GM23248 (cell line): ENCODE measurements at places on chromosomes 4 and X.

DNA sequence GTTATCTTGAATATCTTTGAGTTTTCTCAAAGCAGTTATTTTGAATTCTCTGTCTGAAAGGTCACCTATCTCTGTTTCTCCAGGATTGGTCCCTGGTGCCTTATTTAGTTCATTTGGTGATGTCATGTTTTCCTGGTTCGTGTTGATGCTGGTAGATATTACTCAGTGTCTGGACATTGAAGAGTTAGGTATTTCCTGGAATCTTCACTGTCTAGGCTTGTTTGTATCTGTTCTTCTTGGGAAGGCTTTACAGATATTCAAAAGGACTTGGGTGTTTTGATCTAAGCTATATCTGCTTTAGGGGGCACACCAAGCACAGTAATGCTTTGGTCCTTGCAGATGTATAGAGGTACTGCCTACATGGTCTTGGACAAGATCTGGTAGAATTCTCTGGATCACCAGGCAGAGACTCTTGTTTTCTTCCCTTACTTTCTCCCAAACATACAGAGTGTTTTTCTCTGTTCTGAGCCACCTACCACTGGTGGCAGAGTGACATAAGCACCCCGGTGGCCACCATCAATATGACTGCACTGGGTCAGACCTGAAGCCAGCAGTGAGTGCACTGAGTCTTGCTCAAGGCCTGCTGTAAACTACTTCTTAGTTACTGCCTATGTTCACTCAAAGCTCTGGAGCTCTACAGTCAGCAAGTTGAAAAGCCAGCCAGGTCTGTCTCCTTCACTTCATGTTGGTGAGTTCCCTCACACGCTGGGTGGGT, 193.5 kb upstream of the AMOT start:
- DNase-seq = no peak

- peak; percentile 77 for DNase-seq
These were observed 1.6 kb downstream of the APBB2 start for GRCh38 chr4:41212616-41213203.

GRCh38 chr4:148071009-148071408, 339.1 kb downstream of the ARHGAP10 start:
- DNase-seq = no peak

DNA sequence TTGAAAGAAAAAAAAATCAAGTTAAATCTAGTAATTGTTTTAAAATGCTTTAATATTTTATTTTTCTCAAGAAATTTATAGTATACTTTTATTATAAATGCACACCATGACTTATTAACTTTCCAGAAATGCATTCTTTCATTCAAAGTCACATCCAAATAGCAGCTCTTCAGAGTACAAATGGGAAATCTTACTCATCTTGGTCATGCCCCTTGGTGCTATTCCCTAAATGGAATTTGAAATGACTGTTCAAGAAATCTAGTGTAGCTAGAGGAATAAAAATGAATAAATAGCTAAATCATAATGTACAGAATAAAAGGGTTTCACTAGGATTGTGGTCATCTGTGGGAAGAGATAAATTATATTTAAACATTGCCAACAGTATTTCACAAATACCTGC, 1139.7 kb downstream of the PCDH18 start:
- DNase-seq = no peak

DNA sequence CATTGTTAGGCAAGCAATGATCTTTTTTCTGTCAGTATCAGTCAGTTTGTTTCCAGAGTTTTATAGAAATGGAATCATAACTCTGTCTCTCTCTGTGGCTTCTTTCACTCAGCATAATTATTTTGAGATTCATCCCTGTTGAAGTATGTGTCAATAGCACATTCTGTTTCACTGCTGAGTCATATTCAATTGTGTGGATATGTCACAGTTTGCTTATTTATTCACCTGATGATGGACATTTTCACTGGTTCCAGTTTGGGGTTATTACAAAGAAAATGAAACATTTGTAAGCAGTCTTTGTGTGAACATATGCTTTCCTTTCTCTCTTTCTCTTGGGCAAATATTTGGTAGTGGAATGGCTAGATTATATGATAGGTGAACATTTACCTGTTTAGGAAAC, 10.2 kb upstream of the ZNF718 start:
- DNase-seq = no peak

DNA sequence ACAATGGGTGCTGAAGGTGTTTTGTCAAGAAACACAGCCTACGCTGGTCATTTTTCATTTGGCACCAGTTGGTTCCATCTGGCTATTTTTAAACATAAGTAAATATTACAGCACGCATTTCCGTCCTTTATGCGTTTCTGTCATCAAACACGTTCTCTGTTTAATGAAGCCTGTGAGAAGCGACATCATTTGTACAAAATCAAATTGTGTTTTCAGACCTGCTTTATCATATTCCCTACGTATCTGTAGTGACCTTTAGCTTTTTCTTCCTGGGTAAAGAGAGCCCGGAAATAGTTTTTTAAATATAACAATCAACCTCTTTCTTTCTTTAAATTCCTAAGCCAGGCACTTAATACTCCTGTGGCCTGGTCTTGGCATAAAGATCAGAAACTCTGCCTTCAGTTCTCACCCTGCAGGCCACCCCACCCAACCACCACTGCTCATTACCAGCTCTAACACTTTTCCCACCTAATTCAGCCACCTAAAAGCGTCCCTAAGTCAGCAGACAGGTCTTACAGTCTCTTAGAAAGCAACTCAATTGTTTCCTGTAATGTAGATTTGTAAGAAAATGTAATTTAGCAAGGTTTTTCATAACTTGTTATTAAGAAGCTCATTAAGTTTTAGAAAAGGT, 30.4 kb downstream of the ACSL1 start:
- no peak for DNase-seq

- DNase-seq = no peak
These were observed 1655.8 kb upstream of the TENM3 start for GRCh38 chr4:180587379-180587778.

DNA sequence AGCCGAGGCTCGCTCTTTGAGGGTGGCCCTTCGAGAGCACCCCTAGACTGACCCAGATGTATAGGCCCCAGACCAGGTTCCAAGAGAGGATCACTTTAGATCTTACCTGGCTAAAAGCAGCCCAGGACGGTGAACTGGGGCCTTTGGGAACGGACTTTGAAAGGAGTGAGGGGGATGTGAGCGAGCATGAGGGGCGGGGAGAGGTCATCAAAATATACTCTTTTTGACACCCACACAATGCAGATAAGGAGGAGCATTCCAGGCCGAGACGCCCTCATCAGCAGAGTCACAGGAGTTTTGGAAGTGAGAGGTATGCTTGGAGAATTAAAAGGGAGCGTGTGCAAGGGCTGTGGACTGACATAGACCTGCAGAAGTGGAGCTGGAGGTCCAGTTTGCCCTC, 528 bp downstream of the NSDHL start:
- DNase-seq = peak; percentile 22

DNA sequence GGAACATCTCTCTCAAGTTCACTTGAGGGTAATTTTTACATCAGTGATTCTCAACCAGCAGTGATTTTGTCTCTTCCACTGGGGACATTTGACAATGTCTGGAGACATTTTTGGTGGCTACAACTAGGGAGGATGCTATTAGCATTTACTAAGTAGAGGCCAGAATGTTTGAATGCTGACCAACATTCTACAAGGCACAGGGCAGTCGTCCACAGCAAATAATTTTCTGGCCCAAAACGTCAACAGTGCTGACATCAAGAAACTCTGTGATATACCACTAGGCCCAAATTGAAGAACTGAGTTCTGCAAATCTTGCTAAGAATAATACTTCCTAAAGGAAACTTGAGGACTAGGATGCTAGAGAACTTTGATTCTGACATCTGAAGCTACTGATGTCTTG, 7.1 kb downstream of the KLKB1 start:
- no peak for DNase-seq

GRCh38 chr4:109826719-109827118, 1.1 kb upstream of the RRH start:
- peak; percentile 56 for DNase-seq

GRCh38 chr4:12421364-12421763, 992.7 kb upstream of the HS3ST1 start:
- DNase-seq = no peak

GRCh38 chrX:140425712-140426395, 79.0 kb downstream of the SOX3 start:
- DNase-seq = no peak

DNA sequence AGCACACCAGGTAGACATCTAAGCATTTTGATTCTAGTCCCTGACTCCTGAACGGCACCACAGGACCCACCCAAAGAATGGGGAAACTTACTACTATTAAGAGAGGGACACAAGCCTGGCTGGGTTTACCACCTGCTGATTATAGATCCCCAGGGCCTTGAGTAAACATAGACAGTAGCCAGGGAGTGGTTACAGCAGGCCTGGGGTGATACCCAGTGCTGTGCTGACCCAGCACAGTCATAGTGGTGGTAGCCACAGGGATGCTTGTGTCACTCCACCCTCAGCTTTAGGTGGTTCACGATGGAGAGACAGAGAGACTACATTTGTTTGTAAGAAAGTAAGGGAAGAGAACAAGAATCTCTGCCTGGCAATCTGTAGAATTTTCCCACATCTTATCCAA, 11.7 kb downstream of the CYSLTR1 start:
- no peak for DNase-seq

DNA sequence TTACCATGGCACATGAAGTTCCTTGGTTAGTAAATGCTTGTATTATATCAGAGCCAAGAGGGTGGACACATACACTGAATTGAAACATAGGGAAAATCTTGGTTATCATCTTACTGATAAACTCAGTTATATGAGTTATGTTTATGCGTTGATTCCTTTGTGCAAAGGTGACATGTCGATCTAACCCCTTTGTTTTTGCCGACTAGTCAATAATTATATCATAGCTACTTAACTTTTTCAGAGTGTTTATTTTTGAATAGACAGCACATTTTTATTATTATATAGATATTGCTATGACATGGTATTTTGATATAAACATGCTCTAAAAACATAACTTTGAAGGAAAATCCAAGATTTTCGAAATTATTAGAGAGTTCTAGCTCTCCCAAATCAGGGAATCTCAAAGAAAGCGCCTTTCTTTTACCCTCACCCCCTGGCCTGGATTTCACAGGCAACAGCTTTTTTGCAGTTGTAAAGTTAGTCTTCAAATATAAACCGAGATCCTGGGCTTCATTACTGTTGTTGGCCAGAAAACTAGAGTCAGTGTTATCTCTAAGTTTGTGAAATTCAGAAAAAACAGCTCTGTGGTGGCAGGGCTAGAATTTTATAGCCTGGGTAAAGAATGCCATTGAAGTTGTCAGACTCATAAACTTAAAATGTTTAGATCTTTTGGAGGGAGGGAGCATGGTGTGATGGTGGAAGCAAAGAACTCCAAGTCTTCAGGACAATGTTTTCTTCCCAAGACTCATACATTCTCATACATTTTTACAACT, 45.8 kb upstream of the PITX2 start:
- DNase-seq = no peak

DNA sequence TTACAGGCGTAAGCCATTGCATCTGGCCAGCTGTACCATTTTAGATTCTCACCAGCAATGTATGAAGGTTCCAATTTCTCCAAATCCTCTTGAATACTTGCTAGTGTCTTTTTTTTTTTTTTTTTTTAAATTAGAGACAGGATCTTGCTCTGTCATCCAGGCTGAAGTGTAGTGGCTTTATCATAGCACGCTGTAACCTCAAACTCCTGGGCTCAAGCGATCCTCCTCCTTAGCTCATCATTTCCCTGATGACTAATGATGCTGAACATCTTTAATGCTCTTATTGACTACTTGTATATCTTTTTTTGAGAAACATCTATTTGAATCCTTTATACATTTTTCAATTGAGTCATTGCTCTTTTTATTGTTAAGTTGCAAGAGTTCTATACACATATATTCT, 40.3 kb downstream of the HDAC8 start:
- DNase-seq = peak; percentile 57

GRCh38 chr4:101370663-101371210, 23.4 kb upstream of the PPP3CA start:
- no peak for DNase-seq

DNA sequence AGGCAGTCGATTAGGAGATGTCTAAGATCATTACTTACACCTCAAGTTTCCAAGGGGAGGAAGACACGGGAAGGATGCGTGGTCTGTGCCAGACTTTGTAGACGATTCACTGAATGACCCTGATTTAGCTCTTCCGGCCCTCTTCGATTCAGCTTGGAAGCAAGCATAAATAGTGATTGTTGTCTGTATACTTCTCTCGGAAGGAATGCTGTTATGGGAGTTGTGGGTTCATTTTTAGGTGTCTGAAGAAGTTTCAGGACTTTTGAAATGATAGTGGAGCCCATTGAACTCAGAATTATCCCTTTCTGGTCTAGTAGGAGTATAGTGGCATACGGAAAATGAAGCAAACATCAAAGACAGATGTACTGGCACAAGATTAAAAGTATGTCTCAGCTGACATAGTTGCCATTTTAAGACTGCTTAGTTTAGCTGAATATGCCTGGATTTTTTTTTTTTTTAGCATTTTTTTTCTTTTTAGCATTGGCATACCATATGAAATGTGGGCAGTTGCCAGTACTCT, 1.0 kb upstream of the ANKRD17 start:
- DNase-seq = peak; percentile 69

DNA sequence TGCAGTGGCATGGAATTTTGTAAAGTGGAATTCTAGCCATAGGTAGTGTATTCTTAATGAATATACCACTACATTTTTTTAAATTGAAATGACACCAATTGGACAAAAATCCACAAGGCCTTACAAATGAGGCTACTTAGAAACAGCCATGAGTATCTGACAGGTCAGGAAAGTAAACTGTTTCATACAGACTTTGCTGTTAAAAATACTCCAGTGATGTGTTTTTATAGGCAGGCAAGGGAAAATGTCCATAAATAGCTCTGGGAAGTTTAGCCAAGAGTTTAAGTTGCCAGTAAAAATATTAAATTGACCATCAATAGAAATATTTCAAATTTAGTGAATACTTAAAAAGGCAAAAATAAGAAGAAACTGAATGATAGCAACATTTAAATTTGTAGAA, 41.8 kb upstream of the PDLIM5 start:
- peak; percentile 13 for DNase-seq

- no peak for DNase-seq
These were observed 138.2 kb downstream of the RNF150 start for GRCh38 chr4:140995058-140995457.

DNA sequence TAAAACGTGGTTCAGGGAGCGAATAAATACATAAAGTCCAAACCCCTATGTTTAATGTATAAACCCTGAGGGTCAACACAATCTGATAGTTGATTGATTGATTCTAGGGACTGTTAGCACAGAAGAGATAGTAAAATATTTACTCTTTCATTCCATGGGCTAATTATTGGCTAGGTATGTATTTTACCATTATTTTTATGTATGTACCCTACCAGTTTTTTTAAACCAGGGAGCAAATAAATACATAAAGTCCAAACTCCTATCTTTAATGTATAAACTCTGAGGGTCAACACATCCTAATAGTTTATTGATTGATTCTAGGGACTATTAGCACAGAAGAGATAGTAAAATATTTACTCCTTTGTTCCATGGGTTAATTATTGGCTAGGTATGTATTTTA, 40.0 kb downstream of the ZFX start:
- DNase-seq = no peak

- peak; percentile 91 for DNase-seq
These were observed 162.4 kb upstream of the GPRIN3 start for GRCh38 chr4:89469930-89470375.

GRCh38 chr4:106418444-106418843, 49.9 kb upstream of the GIMD1 start:
- no peak for DNase-seq
